ENCODE measurements at places on chromosomes 12 and 14.

- no peak for DNase-seq
Measured at GRCh38 chr12:2637371-2637770, 157.4 kb upstream of the FKBP4 start.

DNA sequence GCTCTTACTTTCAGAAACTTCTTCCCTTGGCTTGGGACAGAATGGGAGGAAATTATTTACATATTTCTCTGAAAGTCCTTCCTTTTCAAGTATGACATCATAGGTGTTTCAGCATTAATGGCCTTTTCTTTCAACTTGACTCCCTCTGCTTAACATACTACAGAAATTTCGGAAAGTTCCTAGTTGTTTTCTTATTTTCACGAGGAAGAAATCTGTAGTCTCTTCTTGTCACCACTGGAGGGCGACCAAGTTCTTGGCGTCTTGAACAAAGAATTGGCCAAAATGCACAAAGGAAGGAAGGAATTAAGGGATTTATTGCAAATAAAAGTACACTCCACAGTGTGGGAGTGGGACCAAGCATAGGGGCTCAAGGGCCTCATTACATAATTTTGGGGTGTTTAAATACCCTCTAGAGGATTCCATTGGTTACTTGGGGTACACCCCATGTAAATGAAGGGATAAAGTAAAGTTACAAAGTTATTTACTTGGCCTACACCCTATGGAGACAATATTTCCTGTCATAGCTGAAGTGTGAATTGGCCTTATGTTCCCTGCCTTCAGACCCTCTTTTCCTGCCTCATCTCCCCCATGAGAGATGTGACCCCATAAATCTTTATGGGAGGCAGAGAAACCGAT is 70.4 kb downstream of the RPL10L start:
- DNase-seq = peak; percentile 18

DNA sequence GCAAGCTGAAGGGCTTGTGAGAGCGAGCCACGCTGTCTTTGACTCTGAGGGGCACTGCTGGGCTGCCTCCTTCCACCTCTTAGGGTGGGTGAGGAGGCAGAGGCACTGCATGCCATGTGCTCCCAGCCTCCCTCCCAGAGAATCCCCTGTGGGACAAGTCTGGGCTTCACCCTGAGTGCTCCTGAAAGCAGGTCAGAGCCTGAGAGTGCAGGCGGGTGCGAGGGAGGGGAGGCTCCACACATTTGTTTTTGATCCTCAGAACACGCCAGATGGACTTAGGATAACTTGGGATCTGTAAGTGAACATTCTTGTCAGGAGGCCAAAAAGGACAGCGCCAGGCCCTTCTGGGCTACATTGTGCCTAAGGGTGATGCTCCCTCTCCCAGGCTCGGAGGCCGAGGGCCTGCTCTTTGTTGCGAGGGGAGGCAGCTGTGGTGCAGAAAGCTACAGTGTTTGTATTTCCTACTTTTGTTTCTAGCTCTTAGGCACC is 155.4 kb downstream of the TMX1 start:
- no peak for DNase-seq

DNA sequence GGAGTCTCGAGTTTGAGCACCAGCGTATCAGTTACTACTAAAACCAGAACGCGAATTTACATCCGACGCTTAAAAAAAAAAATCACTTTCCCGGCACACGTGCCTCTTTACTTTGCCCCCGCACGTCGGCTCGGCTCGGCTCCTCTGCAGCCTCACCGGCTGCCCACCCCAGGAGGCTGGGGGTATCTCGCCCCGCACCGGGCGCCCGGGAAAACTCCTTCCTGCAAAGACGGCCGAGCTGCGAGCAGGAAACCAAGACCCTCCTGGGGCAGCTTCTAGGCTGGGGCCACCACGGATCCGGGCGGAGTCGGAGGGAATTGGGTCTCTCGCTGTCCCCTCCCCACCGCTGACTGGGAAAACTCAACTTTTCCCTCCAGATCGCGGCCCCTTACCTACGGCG is 610 bp downstream of the VSIG10 start:
- peak; percentile 32 for DNase-seq

- DNase-seq = no peak
Measured at GRCh38 chr14:60165547-60165876, 314 bp upstream of the DHRS7 start.

GRCh38 chr12:85036733-85037132 is 582 bp downstream of the LRRIQ1 start:
- DNase-seq = no peak

DNA sequence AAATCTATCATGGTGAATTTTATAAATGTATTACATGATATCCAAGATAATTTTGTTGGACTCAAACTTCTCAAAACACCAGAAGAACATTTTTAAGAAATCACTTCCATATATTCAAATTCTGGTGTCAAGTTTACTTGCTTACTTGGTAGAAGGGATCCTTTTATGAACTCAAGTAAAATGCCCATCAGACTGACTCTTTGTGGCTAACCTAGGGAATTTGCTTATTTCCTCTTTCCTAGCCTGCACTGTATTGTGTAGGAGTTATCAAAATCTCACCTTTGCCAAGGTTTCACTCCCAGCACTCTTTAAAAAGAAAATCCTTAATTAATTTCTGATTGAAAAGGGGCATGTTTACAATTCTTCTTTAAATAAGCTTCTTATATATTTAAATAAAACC is 196.5 kb downstream of the DUSP6 start:
- DNase-seq = no peak

GRCh38 chr12:110223777-110224378 is 57.2 kb upstream of the ATP2A2 start:
- no peak for DNase-seq

- DNase-seq = no peak
Measured at GRCh38 chr12:104306943-104307654, 3.6 kb downstream of the EID3 start.

- DNase-seq = no peak
Measured at GRCh38 chr14:92589213-92589852, 75.8 kb downstream of the RIN3 start.

- no peak for DNase-seq
Measured at GRCh38 chr14:61452452-61452851, 131.1 kb downstream of the PRKCH start.

DNA sequence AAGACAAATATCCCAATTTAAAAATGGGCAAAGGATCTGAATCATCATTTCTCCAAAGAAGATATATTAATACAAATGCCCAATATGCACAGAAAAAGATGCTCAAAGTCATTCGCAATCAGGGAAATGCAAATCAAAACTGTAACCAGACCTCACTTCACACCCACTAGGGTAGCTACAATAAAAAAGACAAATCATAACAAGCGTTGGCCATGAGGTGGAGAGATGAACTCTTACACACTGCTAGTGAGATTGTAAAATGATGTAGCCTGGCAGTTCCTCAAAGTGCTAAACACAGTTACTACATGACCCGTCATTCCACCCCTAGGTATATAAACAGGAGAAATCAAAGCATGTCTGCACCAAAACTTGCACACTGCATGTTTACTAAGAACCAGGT is 30.4 kb downstream of the CDC42BPB start:
- no peak for DNase-seq

All from HEK293T (cell line).